ENCODE measurements at places on chromosomes 6 and 20.
A peak's percentile ranks its signal among the peaks of the same experiment; 100 is the strongest.

- DNase-seq, result no peak
Measured at GRCh38 chr6:49118478-49118877, 344.6 kb downstream of the MMUT start.

DNA sequence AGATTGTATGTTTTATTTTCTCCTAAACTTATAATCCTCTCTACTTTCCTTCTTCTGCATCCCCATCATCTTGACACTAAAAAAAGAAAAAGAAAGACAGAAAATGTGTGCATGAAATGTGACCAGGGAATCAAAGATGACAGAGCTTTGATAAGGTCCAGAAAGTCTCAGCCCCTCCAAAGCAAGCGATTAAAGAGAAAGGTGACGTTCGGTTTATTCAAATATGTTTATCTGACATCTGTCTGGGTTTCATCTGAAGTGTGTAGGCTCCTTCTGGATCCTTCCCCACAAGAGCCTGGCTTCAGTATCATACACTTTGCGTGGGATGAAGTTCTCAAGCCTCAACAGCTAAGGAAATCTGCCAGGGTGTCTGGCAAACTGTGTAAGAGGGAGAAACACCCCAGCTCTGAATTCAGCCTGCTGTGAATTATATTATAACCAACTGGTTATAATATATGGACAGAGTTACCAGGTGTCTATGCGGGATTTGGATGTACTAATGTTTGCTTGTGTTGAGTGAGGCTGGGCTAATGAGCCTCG, 263.0 kb downstream of the ZNF217 start:
- no peak for DNase-seq

DNA sequence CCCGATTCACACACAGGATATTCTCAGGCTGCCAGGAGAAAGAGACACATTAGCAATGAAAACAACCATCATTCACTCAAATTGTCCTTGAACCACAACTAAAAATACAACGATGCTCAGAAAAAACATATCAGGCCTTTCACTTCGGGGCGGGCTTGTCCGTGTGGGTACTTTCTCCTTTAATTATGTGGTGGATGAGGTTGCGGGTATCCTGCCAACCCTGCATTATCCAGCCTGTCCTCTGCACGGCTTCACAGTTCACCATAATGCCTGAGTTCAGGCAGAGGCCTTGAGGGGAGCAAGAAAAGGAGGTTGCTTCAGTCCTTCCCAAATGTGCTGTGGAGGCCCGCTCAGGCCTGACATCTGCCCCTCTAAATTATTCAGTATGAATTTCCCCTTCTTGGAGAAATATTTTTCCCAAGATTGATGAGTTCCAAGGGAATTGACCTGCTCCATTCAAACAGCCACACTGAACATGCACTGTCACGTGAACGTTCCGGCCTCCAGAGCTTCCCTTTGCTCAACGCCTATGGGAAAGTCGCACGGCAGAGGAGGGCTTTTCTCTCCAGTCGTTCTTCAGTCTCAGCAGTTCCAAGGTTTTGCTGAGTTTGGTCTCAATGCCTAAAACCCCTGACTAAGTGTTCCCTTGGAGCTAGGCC, 70.3 kb downstream of the MYLK4 start:
- DNase-seq, result no peak

GRCh38 chr20:47872341-47872740, 87.1 kb upstream of the SULF2 start:
- DNase-seq, result no peak

- peak; percentile 18 for DNase-seq
Measured at GRCh38 chr20:15236812-15237211, 899.4 kb upstream of the FLRT3 start.

Data from NCI-H2029 treated with DMSO at 0.1 percent for 48 hours (cell line).